ENCODE measurements at places on chromosomes 4 and X. TPM values are rescaled to one million over a fixed set of nuclear protein-coding genes. Genes with fewer than 3 reads are reported as not detected.

DNA sequence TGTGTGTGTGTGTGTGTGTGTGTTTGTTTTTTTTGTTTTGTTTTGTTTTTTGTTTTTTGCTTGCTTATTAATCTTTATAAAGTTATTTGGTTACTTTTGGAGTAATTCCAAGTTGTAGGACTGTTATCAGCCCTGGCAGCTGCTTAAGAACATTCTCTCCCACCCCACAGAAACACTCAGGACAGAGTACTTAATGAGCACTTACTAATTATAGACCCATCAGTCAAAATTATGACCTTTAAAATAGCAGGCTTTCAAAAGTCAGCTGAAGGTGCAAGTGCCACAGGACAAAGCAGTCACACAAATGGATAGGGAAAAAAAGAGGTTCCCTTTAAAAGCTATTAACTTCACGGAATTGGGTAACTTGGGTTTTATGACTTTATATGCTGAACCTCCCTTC, 69.0 kb downstream of the BEND2 start:
- DNase-seq, result no peak

HSFX1 gene
- 0.75 TPM for total RNA-seq

DNA sequence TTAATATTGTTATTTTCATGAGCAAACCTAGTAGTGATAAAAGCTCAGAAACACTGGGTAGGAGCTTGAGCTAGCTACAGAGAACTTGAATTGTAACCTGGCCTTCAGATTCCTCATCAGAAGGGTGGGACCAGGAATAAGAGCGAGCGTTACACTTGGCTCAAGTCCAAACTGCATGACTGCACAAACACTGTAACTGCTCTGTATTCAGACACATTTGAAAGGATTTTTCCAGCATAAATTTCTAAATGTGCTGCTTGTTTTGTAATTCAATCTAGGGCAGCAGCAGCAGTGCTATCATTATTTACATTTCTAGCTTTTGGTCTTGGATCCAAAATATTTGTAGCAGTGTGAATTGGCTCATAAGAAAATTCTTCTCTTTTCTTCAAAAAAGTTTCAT, 133.0 kb upstream of the TMLHE start:
- DNase-seq, result no peak

PABPC4L gene
- 0.58 TPM for total RNA-seq

DNA sequence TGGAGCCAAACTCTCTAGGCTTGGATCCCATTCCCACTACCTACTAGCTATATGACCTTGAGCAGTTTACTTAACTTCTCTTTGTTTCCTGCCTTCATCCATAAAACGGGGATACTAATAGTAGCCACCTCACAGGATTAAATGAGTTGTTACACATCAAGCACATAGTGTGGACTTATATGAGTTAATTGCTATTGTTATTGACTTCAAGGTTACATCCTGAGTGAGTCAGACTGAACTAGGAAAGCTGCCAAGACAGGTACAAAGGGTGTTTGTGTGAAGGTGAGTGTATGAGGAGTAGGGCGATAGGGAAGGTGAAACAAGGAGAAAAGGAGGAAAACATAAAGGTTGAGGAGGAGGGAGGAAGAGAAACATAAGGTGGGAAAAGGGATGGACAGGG, 32.2 kb downstream of the TFDP3 start:
- no peak for DNase-seq

- no peak for DNase-seq
These were observed 13.6 kb downstream of the SOD3 start for GRCh38 chr4:24808955-24809354.

- no peak for DNase-seq
These were observed 219.7 kb upstream of the ETNPPL start for GRCh38 chr4:108982402-108983185.

DNA sequence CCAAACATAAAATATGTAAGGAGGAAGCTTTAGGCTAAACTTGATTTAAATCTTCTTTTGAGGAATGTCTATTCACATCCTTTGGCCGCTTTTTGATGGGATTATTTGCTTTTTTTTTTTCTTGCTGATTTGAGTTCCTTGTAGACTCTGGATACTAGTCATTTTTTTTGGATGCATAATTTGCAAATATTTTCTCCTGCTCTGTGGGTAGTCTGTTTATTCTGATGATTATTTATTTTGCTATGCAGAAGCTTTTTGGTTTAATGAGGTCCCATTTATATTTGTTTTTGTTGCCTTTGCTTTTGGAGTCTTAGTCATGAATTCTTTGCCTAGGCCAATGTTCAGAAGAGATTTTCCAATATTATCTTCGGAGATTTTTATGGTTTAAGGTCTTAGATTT, 144.9 kb downstream of the MAGEC2 start:
- no peak for DNase-seq

- no peak for DNase-seq
These were observed 17.1 kb upstream of the CT47C1 start for GRCh38 chrX:119055687-119056086.

DNA sequence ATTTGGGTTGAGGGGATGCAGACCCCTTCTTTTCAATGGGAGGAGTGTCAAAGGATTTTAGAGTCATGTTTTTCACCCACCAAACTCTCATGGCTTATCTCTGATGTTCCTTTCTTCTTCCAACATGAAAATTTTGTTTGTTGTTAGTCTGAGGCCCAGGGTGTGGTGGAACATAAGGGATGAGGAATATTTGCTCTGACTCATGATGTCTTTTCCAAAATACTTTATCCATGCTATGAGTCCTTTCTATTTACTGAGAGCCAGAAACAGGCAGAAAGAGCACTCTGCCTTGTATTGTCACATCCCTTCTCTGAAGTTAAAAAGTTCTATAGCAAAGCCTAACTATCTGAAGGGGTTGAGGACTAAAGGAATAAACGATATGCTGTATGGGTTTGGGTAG, 61.6 kb upstream of the GYPA start:
- DNase-seq, result no peak

XAGE1B gene
- total RNA-seq, result not detected

DNA sequence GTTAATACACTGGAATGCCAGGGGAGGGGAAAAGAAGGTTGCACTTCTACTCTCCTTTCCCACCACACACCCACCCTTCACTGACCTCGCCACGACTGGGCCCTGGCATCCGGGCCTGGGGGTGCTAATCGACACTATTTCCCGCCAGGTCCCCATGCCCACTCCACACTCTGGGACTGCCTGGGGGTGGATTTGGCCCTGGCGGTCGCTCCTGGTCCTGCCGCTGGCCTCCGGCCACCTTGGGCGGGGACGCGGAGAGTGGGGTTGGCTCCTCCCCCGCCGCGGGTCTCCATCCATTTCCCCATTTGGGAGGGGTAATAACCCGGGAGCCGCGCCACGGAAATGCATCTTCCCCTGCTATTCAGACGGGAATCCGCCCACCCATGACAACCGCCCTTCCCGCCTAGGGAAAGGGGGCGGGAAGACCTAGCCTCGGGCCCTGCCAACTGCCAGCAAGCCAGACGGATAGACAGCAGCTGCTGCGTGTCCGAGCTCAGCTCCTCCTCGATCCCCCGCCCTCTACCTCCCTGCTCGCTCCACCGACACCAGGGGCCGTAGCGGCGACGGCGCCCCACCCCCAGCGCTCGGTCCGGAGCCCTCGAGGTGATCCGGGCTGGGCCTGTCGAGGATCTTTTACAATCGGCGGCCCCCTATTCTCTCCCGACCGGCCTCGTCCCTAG, 78.1 kb downstream of the RLIM start:
- DNase-seq, result peak; percentile 85

DNA sequence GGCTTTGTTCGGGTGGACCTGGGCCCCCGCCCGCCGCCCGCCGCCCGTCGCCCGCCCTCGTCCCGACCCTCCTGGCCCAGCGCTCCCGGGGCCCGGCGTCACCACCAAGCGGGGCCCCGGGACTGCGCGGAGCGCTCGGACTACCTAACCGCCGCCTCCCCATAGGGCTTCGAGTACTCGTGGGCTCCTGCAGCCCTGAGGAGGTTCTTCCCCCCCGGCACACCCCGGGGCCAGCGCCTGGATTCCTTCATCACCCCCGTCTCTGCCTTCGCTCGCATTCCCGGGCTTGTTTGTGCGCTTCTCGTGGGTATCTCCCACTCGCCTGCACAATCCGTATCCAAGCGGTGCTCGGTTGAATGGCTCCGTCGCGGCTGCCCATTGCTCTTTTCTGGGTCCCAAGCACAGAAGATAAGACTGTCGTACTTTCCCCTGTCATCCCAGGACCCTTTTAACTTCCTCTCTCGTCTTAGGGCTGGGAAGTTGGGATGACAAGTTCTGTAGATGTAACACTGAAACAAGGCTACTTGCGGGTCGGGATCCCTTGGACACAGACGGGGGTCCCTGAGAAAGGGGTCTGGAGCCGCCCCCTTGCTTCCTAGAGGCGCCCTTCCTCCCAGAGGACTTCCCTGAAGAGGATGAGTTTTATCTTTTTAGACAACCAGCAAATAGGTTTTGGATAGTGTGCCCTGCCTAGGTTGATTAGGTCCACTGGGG, 565 bp downstream of the MOB1B start:
- DNase-seq, result no peak

TBC1D8B gene
- 12.1 TPM for total RNA-seq

DNA sequence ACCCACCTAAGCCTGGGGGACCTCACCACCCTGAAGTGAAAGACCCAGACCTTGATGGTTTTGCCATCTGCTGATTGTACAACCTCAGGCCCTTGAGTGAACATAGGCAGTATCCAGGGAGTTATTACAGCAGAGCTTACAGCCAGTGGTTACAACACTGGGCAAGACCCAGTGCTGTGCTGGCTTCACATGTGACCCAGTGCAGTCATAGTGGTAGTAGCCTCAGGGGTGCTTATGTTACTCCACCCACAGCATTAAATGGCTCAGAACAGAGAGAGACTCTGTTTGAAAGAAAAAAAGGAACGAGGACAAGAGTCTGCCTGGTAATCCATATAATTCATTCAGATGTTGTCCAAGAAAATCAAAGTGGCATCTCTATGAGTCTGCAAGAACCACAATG, 45.2 kb upstream of the DACH2 start:
- DNase-seq, result no peak

ANXA10 gene
- total RNA-seq, result not detected

CT45A10 gene
- total RNA-seq, result not detected

DNA sequence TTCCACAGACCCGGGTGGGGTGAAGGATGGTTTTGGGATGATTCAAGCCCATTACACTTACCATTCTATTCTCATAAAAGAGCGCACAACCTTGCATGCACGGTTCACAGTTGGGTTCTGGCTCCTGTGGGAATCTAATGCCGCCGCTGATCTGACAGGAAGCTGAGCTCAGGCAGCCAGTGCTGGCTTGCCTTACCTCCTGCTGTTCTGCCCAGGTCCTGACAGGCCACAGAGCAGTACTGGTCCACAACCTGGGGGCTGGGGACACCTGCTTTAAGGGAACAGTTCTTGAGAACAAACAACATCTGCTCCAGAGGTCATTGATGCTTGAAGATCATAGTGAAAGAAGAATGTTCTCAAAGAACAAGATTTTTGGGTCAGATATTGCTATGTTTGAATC, 8.0 kb upstream of the HS3ST1 start:
- no peak for DNase-seq

- peak; percentile 68 for DNase-seq
These were observed 63.4 kb upstream of the MAB21L2 start for GRCh38 chr4:150518559-150518958.

DNA sequence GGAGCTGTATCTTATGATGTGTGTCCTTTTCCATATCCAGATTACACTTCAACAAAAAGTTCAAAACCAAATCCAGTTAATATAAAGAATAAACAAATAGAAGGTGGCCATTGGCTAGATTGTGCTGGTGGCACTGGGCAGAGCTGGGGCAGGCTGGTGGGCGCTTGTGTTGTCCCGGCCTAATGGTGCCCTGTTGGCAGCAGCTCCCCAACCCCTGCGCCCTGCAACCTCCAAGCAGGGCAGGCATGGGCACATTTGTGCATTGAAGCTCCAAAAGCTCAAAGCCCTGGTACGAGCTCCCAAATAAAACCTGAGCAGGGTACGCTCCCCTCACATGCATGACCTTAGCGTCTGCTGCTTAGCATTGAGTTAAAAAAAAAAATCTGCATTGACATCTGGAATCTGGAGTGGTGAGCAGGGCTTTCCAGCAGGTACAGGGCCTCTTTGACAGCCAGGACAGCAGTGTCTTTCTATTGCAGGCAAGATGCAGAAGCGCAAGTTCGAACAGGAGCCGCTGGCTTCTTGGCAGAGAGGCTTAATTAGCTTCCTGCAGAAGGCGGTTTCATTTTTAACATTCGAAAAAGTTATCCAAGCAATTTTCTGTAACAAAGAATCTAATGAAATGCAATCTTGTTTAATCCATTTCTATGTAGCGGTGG, 25.9 kb upstream of the NYX start:
- DNase-seq, result no peak

- DNase-seq, result peak; percentile 62
These were observed 80.7 kb downstream of the SYNPO2 start for GRCh38 chr4:118969359-118969758.

DNA sequence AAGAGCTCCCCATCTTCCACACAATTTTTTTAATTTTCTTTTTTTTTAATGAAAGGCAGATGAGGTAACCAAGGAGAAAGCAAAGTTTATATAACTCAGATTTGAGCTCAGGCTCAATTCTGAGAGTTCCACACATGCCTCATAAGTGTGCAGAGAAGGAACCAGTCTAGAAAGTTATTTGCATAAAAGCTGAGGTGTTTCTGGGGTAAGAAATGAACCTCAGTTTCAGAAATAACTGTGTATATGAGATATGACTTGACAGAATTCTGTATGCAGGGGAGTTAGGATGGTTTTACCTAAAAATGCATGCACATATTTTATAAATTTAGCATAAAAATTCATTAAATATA, 51.3 kb downstream of the DTHD1 start:
- no peak for DNase-seq

All from astrocyte (in vitro differentiated cells and primary cell).